Pulmonary artery endothelial cell (primary cell): ENCODE measurements at places on chromosomes 7 and 10. TPM values are rescaled to one million over a fixed set of nuclear protein-coding genes. Genes with fewer than 3 reads are reported as not detected.

FAM25A gene
- total RNA-seq = not detected in 2 replicates

AGMO gene
- total RNA-seq = not detected in 2 replicates

DNA sequence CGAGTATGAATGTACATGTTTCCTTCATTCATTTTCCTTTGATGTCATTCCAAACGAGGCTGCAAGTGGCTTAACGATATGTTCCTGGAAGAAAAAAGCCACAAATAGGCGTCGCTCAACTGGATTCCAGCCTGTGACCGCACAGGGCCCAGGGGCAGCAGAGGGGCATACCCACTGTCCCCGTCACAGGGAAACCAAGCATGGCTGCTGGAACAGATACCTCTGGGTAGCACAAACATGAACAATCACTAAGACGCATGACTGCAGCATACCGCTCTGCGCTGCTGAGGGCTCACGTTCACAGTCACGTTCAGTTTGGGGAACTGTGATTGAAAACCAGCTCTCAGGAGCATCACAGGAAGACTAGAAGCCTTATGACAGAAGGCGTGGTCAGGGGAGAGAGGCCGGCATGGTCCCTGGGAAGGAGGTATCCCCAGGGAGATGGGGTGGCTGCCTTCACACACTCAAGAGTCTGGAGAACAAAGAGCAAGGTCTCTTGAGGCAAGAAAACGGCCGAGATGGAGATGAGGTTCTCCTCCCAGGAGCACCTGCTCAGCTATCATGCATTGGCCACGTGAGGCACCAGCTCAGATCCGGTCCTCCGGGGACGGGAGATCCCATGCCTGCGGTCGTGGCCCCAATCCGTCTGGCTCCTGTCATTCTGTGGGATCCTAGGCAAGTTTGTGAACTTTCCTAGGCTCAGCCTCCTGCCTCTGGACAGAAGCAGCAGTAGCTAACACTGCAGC is 213.6 kb downstream of the DIP2C start:
- DNase-seq = no peak

DNA sequence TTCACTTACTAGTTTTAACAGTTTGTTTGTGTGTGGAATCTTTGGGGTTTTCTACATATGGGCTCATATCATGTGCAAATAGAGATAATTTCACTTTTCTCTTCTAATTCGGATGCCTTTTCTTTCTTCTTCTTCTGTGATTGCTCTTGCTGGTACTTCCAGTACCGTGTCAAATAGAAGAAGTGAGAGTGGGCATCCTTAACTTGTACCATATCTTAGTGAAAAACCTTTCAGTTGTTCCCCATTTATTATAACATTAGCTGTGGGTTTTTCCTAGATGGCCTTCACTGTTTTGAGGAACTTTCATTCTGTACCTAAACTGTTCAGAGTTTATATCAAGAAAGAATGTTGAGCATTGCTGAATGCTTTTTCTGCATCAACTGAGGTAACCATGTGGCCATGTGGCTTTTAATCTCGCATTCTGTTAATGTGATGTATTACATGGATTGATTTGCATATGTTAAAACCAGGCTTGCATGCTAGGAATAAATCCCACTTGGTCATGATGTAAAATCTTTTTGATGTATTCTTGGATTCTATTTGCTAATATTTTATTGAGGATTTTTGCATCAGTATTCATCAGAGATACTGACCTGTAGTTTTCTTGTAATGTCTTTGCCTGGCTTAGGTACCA is 78.7 kb downstream of the FAM107B start:
- DNase-seq = no peak

DNA sequence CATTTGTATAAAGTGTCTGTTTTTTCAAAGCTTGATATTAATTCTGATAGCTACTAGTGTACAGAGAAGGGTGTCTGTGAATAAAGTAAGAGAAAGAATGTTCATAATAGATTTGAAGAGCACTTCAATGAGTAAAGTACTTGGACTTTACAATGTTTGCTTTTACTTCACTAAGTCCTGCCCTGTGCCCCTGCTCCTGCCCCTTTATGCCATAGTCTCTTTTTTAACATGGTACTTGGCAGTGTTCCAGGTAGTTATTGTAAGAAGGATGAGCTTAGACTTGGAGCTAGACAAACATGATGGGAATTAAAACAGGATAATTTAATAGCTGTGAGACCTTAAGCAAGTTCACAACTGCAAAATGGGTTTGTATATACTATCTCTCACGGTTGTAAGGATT is 41.0 kb downstream of the ZEB1 start:
- DNase-seq = no peak

DNA sequence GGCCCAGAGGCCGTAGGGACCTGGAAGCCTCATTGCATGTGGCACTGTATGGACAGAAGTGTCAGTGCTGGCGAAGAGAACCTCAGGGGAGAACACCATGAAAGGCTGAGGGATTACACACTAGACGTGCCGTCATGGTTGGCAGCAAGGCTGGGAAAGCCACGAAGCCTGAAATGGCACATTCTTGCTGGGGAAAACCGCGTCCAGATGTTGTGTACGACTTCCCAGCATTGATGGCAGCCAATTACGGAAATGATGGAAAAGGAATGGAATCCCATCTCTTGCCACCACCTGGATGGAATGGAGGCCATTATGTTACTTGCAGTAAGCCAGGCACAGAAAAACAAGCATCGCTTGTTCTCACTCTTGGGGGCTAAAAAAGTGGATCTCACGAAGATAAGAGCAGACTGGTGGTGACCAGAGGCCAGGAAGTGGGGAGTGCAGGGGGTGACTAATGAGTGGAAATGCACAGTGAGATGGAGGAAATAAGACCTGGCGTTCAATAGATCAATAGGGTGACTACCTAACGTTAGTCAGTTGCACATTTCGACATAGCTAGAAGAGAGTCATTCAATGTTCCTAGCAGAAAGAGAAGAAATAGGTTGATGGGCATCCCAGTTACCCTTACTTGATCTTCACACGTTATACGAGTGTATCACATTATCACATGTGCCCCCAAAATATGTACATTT is 14.6 kb upstream of the PWWP2B start:
- DNase-seq = no peak

GRCh38 chr7:69651101-69651590 is 52.9 kb downstream of the AUTS2 start:
- DNase-seq = no peak

DNA sequence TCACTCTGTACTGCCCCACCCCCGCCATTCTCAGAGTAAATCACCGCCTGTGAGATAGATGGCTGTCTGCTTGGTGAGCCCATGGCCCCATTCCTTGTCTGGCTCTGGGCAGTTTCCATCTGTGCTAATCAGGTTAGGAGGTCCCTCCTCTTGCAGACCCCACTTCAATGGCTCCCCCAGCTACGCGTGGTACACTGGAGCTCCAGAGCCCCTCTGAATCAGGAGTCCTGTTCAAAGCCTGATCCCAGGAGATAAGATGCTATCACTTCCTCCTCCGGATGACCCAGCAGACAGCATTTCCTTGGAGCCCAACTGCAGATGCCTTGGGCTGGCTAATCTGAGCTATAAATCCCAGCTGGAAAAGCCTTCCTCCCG is 122.3 kb downstream of the SH3PXD2A start:
- DNase-seq = no peak

- no peak for DNase-seq
Measured at GRCh38 chr7:18004372-18004771, 23.3 kb downstream of the PRPS1L1 start.

DNA sequence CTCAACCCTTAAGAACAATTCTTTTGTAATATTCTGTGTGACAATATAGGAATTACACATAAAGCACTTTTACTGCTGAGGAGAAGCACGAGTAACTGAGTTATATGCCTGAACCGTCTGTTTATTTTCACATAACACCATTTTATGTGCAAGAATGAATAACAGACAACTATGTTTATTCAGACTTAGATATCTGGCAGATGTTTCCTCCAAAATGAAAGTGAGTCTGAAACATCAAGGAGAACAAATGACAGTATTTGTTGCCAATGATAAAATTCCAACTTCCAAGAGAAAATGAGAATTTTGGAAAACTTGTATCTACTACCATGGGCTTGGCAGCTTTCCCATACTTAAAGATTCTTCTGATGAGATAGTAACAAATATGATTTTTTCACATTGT is 51.4 kb downstream of the DNMBP start:
- DNase-seq = peak; percentile 79

DNA sequence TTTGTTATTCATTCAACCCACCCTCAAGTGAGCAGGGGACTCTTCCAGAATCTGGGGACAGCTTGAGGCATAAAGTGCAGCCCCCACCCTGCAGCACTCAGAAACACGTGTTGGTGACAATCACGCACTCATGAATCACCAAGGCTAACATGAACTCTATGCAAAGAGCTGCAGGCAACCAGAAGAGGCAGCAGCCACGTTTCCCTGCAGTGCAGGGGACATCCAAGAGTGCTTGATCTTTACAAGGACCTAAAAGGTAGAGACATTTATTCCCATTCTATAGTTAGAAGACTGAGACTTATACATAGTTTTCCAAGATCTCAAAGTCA is 135.2 kb upstream of the GDF10 start:
- no peak for DNase-seq
